Vagina (tissue), 2 donors: ENCODE measurements at places on chromosomes 12 and 14. TPM values are rescaled to one million over a fixed set of nuclear protein-coding genes. Genes with fewer than 3 reads are reported as not detected.

The NOXRED1 gene
- not detected for total RNA-seq

The PTCSC3 gene
- total RNA-seq = not detected

The PPFIA2 gene
- 5.2 TPM for total RNA-seq

The CD163L1 gene
- 0.74 TPM for total RNA-seq

The NUBPL gene
- 8.6 TPM for total RNA-seq

The ACRBP gene
- total RNA-seq = 0.74 TPM

DNA sequence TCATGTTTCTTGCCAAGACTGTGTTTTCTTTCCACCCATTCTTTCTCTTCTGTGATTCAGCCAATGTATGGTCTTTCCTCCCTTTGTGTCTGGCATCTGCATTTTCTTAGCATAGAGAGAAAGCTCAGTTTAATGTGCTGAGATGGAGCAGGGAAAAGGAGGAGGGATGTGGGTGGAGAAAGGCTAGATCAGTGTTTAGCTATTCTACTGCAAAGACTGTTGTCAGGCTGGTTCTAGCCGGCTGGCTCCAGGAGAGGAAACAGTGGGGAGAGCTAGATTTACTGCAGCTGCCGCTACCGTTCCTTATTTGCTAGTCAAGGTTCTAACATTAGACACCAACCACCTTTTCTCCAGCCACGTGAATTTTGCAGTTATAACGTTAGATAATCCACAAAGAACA lies 5.2 kb upstream of the RIMKLB start:
- H3K4me3 ChIP-seq = no peak overlapping the region
- DNase-seq = no peak
- no peaks in the 10 kb centered on the region for H3K27me3 ChIP-seq
- peak overlapping the region; percentile 40 for H3K27ac ChIP-seq
- H3K36me3 ChIP-seq = no peaks in the 10 kb centered on the region
- H3K4me1 ChIP-seq = peaks cover 12% of the 10 kb centered on the region

GRCh38 chr12:111600205-111600642 lies 1.1 kb upstream of the ATXN2 start:
- DNase-seq = no peak
- peak overlapping the region; percentile 95 for H3K27ac ChIP-seq
- H3K36me3 ChIP-seq = no peaks in the 10 kb centered on the region
- H3K4me1 ChIP-seq = peaks cover 25% of the 10 kb centered on the region
- no peaks in the 10 kb centered on the region for H3K27me3 ChIP-seq

GRCh38 chr12:20212658-20213555 lies 155.4 kb upstream of the PDE3A start:
- DNase-seq = peak; percentile 97
- no peaks in the 10 kb centered on the region for H3K36me3 ChIP-seq
- no peaks in the 10 kb centered on the region for H3K27me3 ChIP-seq
- H3K4me3 ChIP-seq = no peak overlapping the region
- peak overlapping the region; percentile 57 for H3K27ac ChIP-seq

DNA sequence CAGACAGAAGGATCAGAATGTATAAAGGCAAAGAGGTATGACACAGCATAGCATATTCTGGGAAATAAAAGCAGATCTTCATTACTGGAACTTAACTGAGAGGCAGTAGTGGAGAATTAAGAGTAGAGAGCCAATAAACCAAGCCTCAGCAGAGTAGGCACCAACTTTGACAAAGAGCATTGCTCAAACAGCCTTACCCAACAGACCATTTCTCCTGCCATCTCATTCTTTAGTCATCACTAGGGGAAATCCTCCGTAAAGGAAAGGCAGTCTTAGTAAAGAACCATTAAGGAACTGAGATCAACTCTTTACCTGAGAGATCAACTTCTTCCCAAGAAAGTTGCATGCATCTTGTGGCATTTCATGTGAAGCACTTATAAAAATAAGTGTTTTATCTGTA lies 36.6 kb downstream of the SENP1 start:
- H3K4me1 ChIP-seq = no peaks in the 10 kb centered on the region
- no peak for DNase-seq
- H3K27ac ChIP-seq = no peak overlapping the region
- no peaks in the 10 kb centered on the region for H3K27me3 ChIP-seq
- H3K4me3 ChIP-seq = no peak overlapping the region

DNA sequence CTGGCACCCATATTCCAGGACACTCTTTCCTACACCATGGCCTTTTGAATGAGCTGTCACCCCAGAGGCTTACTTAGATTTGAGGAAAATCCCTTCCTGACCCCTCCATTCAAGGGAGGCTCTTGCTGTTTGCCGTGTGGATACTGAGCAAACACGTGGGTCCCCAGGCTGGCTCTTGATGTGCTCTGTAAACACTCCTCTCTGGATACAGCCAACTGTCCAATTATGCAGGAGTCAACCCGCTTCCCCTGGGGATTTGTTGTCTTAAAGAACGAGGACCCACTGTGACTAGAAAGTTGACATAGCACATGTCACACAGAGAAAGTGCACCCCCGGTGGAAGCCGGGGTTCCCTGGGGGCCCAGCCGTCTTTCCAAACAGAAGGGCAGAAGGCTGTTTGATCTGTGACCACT lies 75.8 kb upstream of the CEP83 start:
- H3K27ac ChIP-seq = no peak overlapping the region
- no peaks in the 10 kb centered on the region for H3K36me3 ChIP-seq
- H3K4me1 ChIP-seq = no peaks in the 10 kb centered on the region
- no peaks in the 10 kb centered on the region for H3K27me3 ChIP-seq
- no peak overlapping the region for H3K4me3 ChIP-seq
- no peak for DNase-seq

GRCh38 chr12:91746976-91747375 lies 398.7 kb downstream of the BTG1 start:
- H3K36me3 ChIP-seq = no peaks in the 10 kb centered on the region
- no peak overlapping the region for H3K27ac ChIP-seq
- no peaks in the 10 kb centered on the region for H3K27me3 ChIP-seq
- no peaks in the 10 kb centered on the region for H3K4me1 ChIP-seq

- no peaks in the 10 kb centered on the region for H3K4me1 ChIP-seq
- H3K27me3 ChIP-seq = no peaks in the 10 kb centered on the region
- H3K27ac ChIP-seq = no peak overlapping the region
- H3K4me3 ChIP-seq = no peak overlapping the region
- H3K36me3 ChIP-seq = no peaks in the 10 kb centered on the region
Observed at GRCh38 chr12:78457938-78458337, 406.6 kb upstream of the SYT1 start.

DNA sequence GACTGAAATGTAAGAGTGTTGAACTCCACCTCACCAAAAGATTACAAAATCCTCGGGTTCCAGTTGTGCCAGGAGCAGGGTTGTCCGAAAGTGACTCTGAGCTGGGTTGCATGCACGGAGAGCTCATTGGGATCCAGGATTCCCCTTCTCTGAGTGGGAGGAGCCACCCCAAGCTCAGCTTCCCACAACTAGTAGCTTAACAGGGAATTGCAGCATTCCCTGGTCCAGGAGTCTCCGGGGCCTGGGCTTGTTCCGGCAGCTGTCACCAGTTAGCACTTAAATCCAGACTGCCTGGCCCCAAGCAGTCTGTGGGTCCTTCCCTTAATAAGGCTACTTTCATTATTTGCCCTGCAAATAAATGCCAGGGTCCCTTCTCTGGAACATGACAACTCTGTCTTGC lies 50.1 kb downstream of the CD9 start:
- no peak overlapping the region for H3K4me3 ChIP-seq
- peaks cover 20% of the 10 kb centered on the region for H3K4me1 ChIP-seq
- H3K27me3 ChIP-seq = no peaks in the 10 kb centered on the region
- no peak for DNase-seq
- H3K27ac ChIP-seq = no peak overlapping the region

GRCh38 chr12:120962532-120963020 lies 15.8 kb upstream of the HNF1A start:
- no peaks in the 10 kb centered on the region for H3K27me3 ChIP-seq
- H3K4me3 ChIP-seq = no peak overlapping the region
- H3K36me3 ChIP-seq = no peaks in the 10 kb centered on the region
- no peak for DNase-seq
- H3K27ac ChIP-seq = peak overlapping the region; percentile 31

GRCh38 chr14:75497191-75497590 lies 25.1 kb upstream of the BATF start:
- no peak for DNase-seq
- no peaks in the 10 kb centered on the region for H3K27me3 ChIP-seq
- no peaks in the 10 kb centered on the region for H3K36me3 ChIP-seq
- no peak overlapping the region for H3K4me3 ChIP-seq
- H3K4me1 ChIP-seq = no peaks in the 10 kb centered on the region

DNA sequence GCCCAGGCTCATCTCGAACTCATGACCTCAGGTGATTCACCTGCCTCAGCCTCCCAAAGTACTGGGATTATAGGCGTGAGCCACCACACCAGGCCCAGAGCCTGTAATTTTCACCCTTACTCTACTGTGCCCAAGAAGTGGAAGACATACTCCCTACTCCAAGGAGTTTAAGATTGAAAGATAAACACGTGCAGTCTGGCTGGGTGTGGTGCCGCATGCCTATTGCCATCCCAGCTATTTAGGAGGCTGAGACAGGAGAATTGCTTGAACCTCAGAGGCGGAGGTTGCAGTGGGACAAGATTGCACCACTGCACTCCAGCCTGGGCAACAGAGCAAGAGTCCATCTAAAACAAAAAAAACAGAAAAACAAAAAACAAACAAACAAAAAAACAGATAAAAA lies 90.0 kb downstream of the NINJ2 start:
- DNase-seq = no peak
- no peaks in the 10 kb centered on the region for H3K27me3 ChIP-seq
- H3K27ac ChIP-seq = no peak overlapping the region
- H3K4me3 ChIP-seq = no peak overlapping the region
- H3K4me1 ChIP-seq = peaks cover 65% of the 10 kb centered on the region

GRCh38 chr12:20807192-20808080 lies 3.1 kb upstream of the SLCO1B3 start:
- no peaks in the 10 kb centered on the region for H3K27me3 ChIP-seq
- no peaks in the 10 kb centered on the region for H3K4me1 ChIP-seq
- no peak overlapping the region for H3K27ac ChIP-seq

GRCh38 chr14:95725685-95726336 lies 11.9 kb upstream of the TCL1A start:
- no peaks in the 10 kb centered on the region for H3K36me3 ChIP-seq
- H3K27me3 ChIP-seq = no peaks in the 10 kb centered on the region
- no peak overlapping the region for H3K4me3 ChIP-seq

DNA sequence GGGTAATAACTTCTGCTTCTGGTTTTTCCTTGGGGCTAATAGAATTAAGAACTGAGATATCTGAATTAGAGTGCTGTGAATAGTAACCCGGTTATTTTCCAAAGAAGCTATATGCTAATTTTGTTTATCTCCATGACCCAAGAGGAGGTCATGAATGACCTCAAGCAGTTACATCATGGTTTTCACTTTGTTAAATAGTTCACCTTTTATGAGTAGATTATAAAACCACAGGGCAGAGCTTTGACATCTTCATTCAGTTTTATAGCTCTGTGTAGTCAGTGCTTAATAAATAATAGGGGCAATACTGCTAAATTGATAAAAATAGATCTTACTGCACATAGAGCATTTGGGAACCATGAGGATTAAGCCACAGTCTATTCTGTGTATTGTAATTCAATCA lies 462.2 kb downstream of the LRIG3 start:
- peak overlapping the region; percentile 16 for H3K27ac ChIP-seq
- no peak overlapping the region for H3K4me3 ChIP-seq
- no peaks in the 10 kb centered on the region for H3K36me3 ChIP-seq
- DNase-seq = no peak
- no peaks in the 10 kb centered on the region for H3K4me1 ChIP-seq

DNA sequence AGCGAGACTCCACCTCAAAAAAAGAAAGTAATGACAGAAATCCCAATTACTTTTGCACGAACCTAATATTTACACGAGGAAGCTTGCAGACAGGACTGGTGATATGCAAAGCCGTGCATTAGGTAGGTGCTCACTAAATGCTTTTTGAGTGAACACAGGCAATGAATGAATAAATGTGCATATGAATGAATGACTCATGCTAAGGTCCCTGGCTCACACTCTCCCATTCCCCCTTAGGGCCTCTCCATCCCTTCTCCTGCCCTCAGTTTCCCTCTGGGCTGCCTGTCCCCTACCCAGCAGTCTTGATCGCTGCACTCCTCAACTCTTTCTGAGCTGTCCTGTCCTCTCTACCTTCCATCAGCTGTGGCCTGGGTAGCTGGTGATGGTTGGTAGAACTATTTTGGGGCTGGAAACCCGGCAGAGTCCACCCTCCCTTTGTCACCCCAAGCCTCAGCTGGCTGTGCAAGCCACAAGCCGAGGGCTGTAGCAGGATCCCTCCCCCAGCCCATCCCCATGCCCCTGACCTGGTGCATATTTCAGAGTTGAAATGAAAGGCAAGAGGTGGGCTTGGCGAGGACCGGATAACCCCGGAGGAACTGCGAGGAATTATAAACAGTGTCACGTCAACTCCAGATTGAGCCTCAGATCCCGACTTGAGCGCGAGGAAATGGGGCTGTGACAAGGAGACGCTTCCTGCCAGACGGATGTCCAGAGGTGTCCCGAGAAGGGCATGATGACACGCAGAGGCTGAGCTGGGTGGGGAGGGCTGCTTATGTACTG lies 191.7 kb upstream of the GSC start:
- peak; percentile 83 for DNase-seq
- H3K36me3 ChIP-seq = no peaks in the 10 kb centered on the region
- H3K4me1 ChIP-seq = no peaks in the 10 kb centered on the region
- H3K4me3 ChIP-seq = no peak overlapping the region
- H3K27ac ChIP-seq = no peak overlapping the region

DNA sequence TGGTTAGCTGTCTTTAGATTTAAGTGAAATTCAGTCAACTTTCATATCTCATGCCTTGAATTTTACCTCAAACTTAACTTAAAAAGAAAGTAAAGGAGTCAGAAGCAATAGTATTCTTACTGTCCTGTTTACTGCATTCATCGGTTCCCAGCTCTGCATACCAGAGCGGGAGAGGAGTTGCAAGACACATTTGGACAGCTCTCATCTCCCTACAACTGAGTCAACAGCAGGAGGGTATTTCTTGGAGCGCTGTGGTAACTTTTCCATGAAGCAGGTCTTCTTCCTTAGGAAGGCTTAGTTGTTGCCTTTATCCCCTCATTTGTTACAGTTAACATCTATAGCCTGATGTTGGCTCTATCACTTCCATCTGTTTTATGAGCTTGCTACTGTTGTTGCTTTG lies 65.1 kb downstream of the TRMT5 start:
- H3K4me3 ChIP-seq = no peak overlapping the region
- no peaks in the 10 kb centered on the region for H3K36me3 ChIP-seq
- no peaks in the 10 kb centered on the region for H3K4me1 ChIP-seq
- H3K27ac ChIP-seq = no peak overlapping the region

GRCh38 chr12:57889500-57889989 lies 43.0 kb upstream of the CTDSP2 start:
- H3K27ac ChIP-seq = peak overlapping the region; percentile 90
- no peaks in the 10 kb centered on the region for H3K27me3 ChIP-seq
- H3K4me3 ChIP-seq = peak overlapping the region; percentile 14
- H3K4me1 ChIP-seq = peaks cover 74% of the 10 kb centered on the region

DNA sequence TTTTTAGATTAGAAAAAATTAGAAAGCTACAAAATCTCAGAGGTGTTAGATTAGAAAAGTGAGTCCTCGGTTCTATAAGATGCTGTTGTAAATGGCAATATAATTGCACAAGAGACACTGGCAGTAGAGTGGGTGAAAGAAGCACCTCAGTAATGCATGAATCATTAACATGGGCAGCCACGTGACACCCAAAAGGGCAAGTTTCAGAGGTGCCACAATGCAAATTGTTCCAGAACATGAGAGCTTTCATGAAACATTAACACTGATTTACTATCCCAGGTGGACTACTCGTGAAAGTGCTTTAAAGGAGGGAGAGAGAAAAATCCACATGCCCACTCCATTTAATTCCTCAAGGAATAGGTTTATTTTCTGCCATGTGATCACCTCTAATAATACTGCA lies 108.4 kb downstream of the PTPRR start:
- no peak for DNase-seq
- H3K36me3 ChIP-seq = no peaks in the 10 kb centered on the region
- H3K27me3 ChIP-seq = no peaks in the 10 kb centered on the region
- H3K4me1 ChIP-seq = no peaks in the 10 kb centered on the region
- H3K4me3 ChIP-seq = no peak overlapping the region

GRCh38 chr12:65269603-65270002 lies 8.9 kb upstream of the MSRB3 start:
- no peaks in the 10 kb centered on the region for H3K36me3 ChIP-seq
- H3K27ac ChIP-seq = no peak overlapping the region
- H3K27me3 ChIP-seq = no peaks in the 10 kb centered on the region
- no peaks in the 10 kb centered on the region for H3K4me1 ChIP-seq
